ENCODE measurements at places on chromosomes 2 and 18. TPM values are rescaled to one million over a fixed set of nuclear protein-coding genes. Genes with fewer than 3 reads are reported as not detected.

- ATAC-seq: peak; percentile 96
Measured at GRCh38 chr2:226934546-226935201, 98.8 kb downstream of the RHBDD1 start.

Gene LYG1
- total RNA-seq: 0.58 TPM

GRCh38 chr2:55163274-55163721 is 68.8 kb downstream of the CLHC1 start:
- ATAC-seq: peak; percentile 29

Gene NCKAP5
- 16.2 TPM for total RNA-seq

DNA sequence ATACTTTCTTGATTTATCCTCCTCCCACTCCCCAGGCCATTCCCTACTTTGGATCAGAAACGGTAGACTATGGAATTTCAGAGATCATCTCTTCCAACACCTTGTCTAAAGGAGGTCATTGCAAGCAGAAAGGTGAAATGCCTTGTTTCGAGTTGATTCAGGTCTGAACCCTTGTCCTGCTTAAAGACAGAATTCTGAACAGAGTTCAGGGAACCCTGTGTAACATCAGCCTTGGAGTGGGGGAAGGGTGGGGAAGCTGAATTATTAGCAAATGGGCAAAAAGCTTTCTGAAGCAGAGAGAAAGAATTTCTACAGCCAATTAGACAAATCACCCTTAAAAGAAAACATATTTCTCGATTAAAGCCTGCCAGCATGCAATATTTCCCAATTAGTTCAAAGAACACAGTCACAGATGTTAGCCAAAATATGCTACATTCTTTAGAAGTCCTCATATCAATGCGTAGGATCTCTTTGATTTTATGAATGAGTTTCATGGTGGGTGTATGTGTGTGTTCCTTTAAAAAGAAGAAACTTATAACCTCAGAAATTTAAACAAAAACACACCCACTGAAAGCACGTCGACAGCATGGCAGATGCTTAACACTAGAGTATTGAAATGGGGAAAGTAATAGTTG is 353.1 kb downstream of the RND3 start:
- no peak for ATAC-seq

Gene OXER1
- total RNA-seq: 0.54 TPM

DNA sequence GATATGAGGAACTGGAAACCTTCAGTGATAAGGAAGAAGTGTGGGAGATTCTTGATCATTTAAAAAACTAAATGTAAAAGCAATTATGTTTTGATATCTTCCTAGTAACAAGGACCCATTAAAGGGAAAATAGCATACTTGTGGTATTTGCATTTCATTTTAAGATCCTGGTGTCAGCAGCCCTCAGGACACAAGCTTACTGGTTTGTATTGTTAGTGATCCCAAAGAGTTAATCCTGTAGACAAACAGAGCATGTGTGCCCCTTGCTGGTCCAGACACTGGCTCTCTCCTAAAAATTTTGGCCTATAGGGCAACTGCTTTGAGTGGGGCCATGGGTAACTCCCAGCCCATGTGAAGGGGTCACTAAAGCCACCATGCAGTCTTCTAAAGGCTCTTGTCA is 101.1 kb upstream of the TFCP2L1 start:
- no peak for ATAC-seq

GRCh38 chr2:209431701-209432100 is 7.9 kb downstream of the MAP2 start:
- no peak for ATAC-seq

- ATAC-seq: no peak
Measured at GRCh38 chr2:128645631-128646030, 327.0 kb upstream of the HS6ST1 start.

DNA sequence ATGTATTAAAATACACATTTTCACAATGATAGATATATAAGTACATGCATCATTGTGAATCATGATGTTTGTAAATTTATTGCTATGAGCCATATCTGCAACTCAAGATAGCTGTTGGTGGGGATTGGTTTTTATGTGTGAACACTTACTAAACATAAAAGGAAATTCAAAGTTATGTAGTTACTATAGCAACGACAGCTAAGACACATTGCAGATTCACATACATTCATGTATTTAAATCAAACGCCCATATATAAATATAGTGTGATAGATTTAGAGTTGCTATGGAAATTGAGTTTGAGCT is 65.6 kb downstream of the MAPRE2 start:
- peak; percentile 94 for ATAC-seq

GRCh38 chr18:3645384-3646156 is 195.6 kb downstream of the TGIF1 start:
- no peak for ATAC-seq

- no peak for ATAC-seq
Measured at GRCh38 chr2:176103742-176104315, 3.3 kb upstream of the HOXD11 start.

DNA sequence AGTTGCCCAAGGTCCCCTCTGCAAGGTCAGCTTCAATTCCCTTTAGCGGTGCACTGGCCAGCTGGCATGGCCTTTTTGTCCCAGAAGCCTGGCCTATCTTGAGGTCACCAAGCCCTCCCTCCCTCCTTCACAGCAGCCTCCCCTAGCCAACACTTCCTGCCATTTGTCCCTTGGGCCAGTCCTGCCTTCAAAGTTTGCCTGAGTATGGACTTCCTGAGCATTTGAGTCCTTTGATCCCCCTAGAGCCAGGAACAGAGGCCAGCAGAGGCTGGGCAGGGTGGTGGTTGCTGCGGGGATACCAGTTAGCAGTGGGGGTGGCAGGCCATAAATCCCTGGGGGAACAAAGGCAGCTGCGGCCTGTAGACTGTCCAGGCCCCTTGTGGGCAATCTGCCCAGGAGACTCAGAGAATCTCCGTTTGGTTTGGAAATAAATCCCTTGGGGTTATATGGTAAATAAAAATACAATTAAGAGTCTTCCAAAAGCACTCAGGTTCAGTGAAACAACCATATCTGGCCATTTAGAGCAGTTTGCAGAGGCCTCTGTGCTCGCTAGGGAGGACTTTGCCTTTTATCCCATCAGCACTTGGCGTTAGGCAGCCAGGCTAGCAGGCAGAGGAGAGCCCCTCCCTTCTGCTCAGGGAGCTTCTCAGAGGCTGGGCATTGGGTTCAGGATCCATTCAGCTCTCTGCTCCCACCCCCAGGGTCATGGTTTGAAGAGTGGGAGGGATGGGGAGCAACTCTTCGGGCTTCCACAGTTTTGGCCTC is 3.1 kb upstream of the HES6 start:
- ATAC-seq: peak; percentile 36

Gene RBKS
- total RNA-seq: 4.6 TPM

DNA sequence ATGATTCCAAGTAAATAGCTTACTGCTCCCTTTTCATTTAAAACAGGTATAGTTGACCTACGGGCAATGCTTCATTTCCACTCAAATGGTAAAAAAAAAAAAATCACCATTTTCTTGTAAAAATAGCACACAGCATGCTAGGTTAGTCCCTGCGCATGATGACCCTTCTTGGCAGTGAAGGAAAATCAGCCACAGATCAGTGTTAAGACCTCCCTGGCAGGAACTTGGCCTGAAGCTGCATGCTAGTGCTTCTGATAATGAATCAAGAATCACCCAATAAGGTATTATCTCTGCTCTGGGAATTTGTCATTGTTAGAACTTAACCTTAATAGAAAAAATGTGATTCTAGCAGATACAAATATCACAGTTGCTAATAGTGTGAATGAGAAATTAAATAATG is 166.3 kb downstream of the RAB3GAP1 start:
- ATAC-seq: no peak

DNA sequence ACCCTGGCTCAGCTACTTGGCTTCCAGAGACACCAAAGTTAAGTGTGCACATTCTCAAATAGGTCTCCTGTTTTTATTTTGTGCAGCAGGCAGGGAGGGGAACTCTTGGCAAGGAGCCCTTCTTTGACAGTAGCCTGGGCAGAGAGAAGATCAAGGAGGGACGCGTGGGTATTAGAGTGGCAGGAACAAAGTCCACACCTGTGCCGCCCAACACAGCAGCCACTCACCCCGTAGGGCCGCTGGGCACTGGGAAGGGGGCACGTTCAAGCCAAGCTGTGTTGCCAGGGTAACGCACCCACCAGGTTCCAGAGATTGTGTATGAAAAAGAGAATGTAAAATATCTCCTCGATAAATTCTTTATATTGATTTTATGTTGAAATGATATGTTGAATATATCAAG is 229.3 kb upstream of the AGAP1 start:
- no peak for ATAC-seq

GRCh38 chr2:141362311-141362710 is 768.5 kb downstream of the LRP1B start:
- ATAC-seq: no peak

GRCh38 chr2:27123302-27124150 is at the start of gene ABHD1:
ABHD1 (plus strand) TSS chr2:27123815; CDS start chr2:27123949, 134 bp downstream.
- peak; percentile 84 for ATAC-seq

GRCh38 chr2:58109481-58109880 is 62.9 kb downstream of the VRK2 start:
- no peak for ATAC-seq

Gene STK39
- 43.8 TPM for total RNA-seq

Gene SLC9A4
- total RNA-seq: 2.9 TPM

Measured in motor neuron (in vitro differentiated cells).